Activated gamma-delta T cell treated with anti-CD3 and anti-CD28 coated beads, Interleukin-2, amount 50 U/mL, for 16 hours (primary cell): ENCODE measurements at places on chromosomes 6 and 20.

DNA sequence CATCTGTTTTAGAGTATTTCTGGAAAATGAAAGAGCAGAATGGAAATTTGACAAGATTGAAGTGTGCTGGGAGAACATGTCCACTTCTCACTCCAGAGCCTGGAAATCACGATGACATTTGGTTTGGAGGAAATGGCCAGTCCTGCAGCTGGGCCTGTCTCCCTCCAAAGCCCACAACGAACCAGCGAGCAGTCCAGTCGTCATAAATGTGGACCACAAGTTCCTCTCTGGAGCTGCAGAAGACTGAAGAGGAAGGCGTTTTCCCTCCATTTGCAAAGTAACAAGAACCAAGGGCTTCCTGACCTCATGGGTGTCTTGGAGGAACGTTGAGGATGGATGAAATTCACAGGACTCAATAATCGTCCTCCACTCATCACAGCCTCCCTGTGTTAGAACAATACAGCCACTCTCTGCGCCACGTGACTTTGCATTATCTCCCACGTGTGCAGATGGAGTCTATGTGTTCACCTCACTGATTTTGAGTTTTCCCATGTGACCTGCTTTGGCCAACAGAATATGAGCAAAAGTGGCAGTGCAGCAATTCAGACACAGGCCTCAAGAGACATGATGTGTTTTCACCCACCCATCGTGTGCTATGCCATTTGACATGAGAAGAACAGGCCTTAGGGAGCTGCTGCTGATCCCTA, 9.1 kb upstream of the SPATS1 start:
- DNase-seq, result no peak

- no peak for DNase-seq
These were observed 193.3 kb downstream of the UTRN start for GRCh38 chr6:144478483-144478882.

DNA sequence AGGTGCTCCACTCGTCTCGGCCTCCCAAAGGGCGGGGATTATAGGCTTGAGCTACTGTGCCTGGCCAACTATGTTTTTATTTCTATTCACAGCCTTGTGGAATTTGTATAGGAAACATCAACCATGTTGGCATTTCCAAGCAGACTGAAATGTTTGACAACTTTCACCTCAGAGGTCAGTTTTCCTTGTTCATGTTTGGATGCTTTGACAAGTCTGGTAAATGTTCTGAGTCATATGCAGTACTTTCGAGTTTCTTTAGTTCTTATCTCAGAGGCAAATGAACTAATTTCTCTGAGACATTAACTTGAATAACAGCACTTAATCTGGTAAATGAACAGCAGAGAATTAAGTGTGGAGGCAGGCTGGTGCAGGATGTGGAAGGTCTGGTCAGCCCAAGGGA, 373.4 kb upstream of the SYNCRIP start:
- no peak for DNase-seq

DNA sequence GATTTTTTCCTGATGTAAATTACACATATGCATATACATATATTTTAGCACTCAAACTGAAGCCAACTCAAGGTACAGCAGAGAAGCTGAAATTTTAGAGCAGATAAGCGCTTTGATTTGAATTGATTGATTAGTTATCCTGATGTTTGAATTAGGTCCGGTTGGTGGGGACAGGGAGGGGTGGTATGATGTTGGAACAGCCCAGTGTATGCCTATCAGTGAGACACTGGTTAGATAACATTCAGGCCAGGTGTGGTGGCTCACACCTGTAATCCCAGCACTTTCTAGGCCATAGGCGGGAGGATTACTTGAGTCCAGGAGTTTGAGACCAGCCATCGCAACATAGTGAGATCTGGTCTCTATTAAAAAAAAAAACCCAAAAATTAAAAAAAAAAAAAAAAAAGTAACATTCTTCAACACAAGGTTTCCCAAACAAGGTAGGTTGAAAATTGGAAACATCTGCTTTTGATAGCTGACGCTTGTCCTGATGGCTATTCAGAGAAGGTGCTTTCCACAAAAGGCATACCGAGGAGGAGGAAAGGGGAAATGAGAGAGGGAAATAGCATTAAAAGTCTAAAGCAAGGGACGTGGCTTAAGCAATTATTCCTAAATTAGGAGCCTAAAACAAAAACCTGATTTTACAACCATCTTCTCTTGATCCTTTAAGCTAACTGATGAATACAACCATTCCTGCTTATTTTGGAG, 288.4 kb upstream of the JARID2 start:
- no peak for DNase-seq

GRCh38 chr6:42095776-42096541, 45.6 kb downstream of the TAF8 start:
- DNase-seq, result no peak

DNA sequence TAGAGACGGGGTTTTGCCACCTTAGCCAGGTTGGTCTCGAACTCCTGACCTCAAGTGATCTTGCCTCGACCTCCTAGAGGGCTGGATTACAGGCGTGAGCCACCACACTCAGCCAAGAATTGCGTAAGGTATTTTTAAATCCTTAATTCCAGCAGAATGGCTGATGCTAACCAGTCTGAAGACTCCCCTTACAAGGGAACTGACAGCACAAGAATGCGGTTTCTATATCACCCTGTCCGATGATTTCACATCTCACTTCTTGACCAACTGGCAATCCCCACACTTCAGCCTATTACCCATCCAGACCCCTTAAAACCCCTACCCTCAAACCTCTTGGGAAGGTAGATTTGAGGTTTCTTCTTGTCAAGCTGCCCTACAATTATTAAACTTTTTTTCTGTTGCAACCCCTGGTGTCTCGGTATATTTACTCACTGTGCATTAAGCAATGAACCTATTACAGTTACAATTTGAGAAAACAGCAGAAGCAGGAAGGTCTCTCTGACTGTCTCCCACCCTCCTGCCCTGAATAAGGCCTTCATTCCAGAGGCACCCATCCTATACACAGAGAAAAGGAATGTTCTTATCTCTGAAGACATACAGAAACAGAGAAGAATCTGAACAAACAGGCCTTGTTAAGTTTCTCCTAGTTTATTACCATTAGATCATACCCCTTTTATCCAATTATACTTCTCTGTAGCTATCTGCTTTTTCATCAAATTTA, 164.9 kb downstream of the ARHGAP18 start:
- no peak for DNase-seq

GRCh38 chr6:131782764-131783163, 25.1 kb upstream of the ENPP1 start:
- no peak for DNase-seq

DNA sequence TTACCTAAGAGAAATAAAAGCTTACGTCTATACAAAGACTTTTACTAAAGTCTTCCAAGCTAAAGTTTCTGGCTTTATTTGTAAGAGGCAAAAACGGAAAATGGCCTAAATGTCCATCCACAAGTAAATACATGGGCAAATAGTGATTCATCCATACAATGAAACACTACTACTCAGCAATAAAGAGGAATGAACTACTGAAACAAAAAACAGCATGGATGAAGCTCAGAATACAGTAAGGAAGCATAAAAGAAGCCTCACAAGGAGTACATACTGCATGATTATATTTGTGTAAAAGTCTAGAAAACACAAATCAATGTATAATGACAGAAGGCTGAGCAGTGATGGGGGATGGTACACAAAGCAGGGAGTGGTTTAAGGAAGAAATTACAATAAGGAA, 84.7 kb downstream of the F13A1 start:
- no peak for DNase-seq

DNA sequence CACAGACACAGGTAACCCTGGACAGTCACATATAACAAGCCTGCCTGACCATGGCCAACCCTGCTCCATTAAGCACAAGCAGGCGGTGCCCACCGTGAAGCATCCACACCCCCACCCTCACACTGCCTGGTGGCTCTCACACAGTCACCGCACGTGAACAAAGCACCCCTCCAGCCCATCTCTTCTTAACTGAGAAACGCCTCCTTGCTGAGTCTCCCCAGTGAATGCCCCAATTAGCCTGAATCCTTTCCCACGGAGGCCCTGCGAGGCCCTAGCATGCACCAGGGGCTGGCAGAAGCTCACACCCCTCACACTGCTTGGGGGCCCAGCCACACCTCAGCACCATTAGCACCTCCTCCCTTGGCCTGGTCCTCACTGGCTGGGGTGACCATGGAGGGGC, 72.3 kb downstream of the GRM4 start:
- DNase-seq, result no peak

DNA sequence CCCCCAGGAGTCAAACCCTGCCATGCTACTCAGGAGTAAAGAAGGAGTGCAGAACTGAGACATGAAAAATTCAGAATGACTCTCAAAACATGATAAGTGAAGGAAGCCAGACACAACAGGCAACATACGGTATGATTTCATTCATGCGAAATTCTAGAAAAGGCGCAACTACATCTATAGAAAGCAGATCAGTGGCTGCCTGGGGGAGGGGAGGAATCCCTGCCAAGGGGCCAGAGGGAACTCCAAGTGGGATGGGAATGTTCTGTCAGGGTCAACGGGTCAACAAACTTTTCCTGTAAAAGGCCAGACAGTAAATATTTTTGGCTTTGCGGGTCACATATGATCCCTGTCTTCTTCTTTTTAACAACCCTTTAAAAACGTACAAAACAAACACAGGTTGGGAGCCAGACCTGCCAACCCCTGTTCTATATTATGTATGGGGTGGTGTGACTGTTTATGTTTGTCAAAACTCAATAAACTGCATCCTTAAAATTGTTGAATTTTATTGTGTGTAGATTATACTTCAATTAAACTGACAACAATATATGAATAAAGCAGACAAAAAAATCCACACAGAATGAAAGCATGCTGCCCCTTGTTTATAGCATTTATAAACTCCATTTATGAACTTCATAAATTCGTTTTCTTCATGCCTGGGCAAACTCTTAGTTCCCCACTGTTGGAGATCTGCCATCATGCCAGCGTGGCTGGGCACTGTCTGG, 56.6 kb upstream of the TRAF3IP2 start:
- DNase-seq, result no peak

- no peak for DNase-seq
These were observed 64.0 kb downstream of the KIF13A start for GRCh38 chr6:17923401-17923863.

- DNase-seq, result no peak
These were observed 66.9 kb downstream of the STX11 start for GRCh38 chr6:144217264-144217663.

- no peak for DNase-seq
These were observed 603.9 kb upstream of the SLC35B3 start for GRCh38 chr6:9039258-9039657.

GRCh38 chr6:1384549-1385128, 4.7 kb upstream of the FOXF2 start:
- DNase-seq, result no peak

- DNase-seq, result no peak
These were observed 6.4 kb upstream of the NCOA7 start for GRCh38 chr6:125784365-125784764.

GRCh38 chr20:8163543-8163942, 31.5 kb downstream of the PLCB1 start:
- no peak for DNase-seq

DNA sequence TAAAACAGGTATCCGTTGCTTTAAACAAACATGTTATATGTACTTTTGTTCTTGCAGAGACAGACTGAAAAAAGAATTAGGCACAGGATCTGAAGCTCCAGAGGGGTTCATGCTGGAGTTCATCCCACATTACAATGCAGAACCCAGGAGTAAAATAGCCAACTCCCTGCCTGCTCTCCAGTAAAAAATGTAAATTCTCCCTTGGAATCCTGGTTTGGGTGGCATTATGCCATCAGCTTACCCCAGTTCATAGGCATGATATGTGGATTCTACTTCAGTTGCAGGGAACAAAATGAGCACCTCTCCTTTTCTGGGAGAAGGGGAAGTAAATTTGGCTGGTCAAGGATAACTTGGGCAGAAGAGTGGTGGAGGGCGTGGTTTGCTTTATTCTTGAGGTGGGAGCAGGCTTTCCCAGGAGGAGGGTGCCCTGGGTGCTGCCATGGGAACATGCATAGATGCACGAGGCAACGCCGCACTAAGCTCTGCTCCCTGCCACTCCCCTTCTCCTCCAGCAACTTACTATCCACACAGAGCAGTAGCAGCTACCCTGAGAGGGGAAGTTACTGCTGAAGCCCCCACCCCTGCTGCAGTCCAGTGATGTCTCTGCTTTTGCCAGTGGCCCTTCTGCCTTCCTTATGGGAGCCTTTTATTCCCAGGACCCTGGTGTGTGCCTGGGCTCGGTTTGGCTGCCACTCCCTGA, 71.6 kb upstream of the GLP1R start:
- no peak for DNase-seq

GRCh38 chr20:32006841-32007786, 3.1 kb upstream of the CCM2L start:
- DNase-seq, result no peak

DNA sequence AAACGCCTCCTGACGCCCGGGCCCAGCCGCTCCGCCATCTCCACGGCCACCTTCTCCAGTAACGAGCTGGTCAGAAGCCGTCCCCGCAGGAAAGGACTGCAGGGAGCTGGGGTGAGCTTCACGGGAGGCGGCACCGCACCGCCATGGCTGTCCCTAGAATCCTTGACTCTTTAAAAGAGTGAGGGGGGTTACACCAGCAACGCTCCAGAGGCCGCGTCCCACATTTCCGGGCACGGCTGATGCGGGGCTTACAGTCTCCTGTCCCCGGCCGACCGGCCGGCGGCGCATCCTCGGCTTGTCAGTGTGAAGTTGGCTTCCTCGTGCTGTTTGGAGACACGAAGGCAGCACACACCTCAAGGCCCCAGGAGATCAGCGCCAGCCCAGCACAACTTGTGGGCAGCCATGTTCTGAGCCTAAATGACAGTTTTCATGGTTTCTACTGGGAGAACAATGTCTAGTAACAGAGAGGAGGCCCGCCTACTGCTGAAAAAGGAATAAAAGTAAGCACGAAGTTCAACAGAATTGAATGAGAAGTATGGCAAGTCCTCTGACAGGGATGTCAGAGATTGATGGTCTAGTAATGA, 30.4 kb downstream of the SLC2A4RG start:
- no peak for DNase-seq

GRCh38 chr20:34045294-34045693, 51.6 kb downstream of the RALY start:
- no peak for DNase-seq

DNA sequence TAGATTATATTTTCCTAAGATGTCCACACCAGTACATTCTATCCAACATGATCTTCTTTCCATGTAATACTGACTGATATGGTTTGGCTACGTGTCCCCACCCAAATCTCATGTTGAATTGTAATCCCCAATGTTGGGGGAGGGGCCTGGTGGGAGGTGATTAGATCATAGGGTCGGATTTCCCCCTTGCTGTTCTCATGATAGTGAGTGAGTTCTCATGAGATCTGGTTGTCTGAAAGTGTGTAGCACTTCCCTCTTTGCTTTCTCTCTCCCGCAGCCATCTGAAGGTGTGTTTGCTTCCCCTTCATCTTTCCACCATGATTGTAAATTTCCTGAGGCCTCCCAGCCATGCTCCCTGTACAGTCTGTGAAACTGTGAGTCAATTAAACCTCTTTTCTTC, 12.2 kb upstream of the HBS1L start:
- no peak for DNase-seq
